ENCODE measurements at places on chromosomes 3 and 15.

DNA sequence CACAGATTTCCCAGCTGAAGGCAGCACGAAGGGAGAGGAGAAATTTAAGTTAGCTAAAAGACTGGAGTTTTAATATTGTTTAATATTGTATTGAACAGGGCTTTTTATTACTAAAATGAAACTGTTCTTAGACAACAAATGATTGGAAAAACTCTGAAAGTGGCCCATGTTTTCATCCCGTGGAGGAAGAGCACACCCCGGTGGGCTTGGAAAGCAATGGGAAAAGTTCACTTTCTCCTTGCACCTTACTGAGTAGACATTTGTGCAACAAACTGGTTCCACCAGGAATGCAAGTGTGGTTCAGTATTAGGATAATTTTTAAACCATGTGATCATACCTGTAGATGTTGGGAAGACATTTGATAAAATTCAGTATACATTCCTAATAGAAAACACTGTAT, 8.2 kb upstream of the ESYT3 start:
- DNase-seq = no peak

GRCh38 chr3:46661776-46662766, 31.4 kb downstream of the ALS2CL start:
- no peak for DNase-seq

- no peak for DNase-seq
These were observed 43.6 kb upstream of the DIPK2A start for GRCh38 chr3:143928056-143928455.

- no peak for DNase-seq
These were observed 406.8 kb upstream of the ZNF385D start for GRCh38 chr3:22157848-22158247.

GRCh38 chr15:85062560-85062959, 80.9 kb downstream of the PDE8A start:
- DNase-seq = no peak

GRCh38 chr15:30824518-30825195, 79.1 kb upstream of the FAN1 start:
- DNase-seq = no peak

GRCh38 chr3:149342413-149343380, 9.3 kb upstream of the TM4SF18 start:
- DNase-seq = no peak

GRCh38 chr3:42600111-42600957, at the start of gene NKTR:
Gene NKTR, plus strand, starts transcription at chr3:42600686. Its CDS starts 321 bp downstream, at chr3:42601007.
- DNase-seq = peak; percentile 95

DNA sequence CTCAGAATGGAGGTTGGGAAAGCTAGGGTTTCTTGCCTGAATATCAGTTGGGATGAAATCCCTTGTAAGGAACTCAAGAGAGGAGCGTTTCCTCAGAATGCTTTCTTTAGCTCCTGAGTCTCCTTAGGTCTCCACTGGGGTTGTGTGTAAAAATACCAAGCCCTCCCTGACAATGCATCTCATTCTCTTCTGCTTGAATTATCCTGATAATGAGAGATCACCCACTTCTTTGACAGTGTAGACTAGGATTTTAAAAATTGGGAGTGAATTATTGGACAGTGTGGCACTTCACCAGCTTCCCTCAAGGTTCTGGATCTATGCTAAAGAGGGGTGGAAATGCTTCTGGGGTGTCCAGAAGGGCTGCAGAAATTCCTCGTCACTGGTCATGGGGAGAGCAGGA, 41.8 kb upstream of the POLG start:
- DNase-seq = no peak

DNA sequence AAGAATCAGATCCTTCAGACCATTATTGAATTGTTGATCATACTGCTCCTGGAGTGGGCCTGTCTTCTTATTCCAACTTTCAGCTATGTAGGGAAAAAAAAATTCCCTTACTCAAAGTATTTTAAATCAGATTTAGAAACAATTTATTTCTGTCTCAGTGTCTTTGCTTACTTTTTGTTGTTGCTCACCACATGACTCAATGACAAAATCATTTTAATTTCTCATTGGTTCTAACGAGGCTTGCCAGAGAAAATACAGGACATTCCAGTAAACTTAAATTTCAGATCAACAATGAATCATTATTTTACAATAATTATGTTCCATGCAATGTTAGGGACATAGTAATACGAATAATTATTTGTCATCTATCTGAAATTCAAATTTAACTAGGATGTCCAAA, 748.5 kb upstream of the CBLB start:
- DNase-seq = no peak

DNA sequence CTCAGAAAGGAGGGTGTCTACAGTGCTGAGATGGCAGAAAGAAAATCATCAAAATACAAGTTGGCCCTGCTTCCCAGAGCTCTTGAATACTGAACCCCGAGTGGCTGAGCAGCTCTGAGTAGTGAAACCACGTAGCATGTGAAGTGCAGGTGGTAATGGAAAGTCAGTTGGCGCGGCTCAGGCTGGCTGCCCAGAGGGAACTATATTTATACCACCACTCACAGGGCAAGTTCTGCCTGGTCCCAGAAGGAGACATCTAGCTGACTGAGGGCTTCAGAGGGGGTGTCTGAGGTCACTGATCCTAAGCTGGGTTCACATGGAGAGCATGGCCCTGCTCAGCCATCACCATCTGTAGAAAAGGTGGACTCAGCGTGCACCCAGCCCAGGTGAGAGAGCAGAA, 129.6 kb upstream of the AGBL1 start:
- no peak for DNase-seq

GRCh38 chr3:134622806-134623365, 27.9 kb downstream of the KY start:
- no peak for DNase-seq

- DNase-seq = no peak
These were observed 67.0 kb downstream of the TNIK start for GRCh38 chr3:171393032-171393744.

DNA sequence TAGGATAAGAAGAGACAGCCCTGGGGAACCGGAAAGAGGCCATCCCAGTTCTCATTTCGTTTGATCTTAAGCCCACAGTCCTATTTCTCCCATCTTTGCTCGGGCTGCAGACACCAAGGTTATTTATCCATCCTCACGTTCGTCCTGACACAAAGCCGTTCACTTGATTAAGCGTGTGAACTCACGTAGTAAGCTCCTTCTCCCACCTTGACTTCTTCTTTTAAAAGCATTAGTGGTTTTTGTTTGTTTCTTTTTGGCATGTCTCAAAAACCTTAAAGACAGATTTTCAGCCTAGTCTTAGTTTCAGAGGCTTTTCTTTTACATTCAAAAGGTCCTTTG, 70.9 kb downstream of the TGFBR2 start:
- DNase-seq = no peak

- no peak for DNase-seq
These were observed 19.4 kb downstream of the RBP1 start for GRCh38 chr3:139519998-139520737.

DNA sequence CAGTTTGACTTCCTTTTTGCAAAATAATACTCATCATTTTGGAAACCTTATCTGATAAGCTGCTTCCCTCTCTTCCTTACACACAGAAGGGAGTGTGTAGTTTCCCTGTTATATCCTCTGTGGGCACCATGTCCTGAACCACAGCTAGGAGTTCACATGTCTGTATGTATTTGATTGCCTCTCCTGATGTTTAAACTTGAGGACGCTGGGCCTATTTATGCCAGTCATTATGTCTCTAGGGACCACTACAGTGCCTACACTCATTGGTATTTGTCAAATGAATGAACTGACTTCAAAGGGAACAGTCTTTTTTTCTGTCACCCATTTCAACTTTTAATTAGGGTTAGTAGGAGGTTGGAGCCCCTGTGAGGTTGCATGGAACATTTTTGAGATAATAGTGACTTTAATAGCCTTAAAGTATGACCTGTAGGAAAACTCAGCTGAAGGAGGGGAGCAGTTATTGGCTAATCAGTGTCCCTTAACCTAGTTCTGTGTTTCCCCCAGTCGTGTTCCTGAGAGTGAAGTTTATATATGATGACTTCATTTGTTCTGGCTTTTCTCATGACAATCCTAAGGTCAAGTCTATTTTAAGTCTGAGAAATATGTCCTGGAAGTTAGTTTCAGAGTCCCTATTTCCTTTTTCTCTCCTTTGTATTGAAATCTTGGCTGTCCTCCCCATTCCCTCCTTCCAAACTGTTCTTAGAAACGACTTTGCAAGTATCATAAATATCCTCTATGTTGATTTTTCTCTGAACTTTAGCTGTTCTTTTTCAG, 28.9 kb downstream of the PDE8A start:
- no peak for DNase-seq

DNA sequence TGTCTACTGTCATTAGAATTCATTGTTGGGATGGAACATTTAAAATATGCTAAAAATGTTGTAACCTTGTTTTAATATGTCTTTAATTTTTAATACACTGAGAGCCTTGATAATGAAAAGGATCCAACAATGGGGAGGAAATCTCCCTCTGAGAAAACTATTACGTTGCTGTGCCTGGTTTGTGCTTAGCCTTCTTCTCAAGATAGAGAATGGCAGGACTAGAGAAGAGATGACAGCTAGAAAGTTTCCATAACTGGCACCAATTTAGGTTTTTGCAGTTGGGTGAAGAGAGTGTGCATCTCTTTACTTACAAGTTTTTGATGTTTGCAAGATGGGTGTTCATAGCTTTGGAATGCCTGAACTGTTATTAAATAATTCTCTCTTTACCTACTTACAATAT, 42.6 kb upstream of the NANOGP8 start:
- no peak for DNase-seq

- no peak for DNase-seq
These were observed 229.7 kb downstream of the SHOX2 start for GRCh38 chr3:157876556-157876955.

- no peak for DNase-seq
These were observed 14.6 kb downstream of the RNF123 start for GRCh38 chr3:49703956-49704355.

GRCh38 chr15:90240856-90241255, 6.8 kb downstream of the GDPGP1 start:
- DNase-seq = no peak

DNA sequence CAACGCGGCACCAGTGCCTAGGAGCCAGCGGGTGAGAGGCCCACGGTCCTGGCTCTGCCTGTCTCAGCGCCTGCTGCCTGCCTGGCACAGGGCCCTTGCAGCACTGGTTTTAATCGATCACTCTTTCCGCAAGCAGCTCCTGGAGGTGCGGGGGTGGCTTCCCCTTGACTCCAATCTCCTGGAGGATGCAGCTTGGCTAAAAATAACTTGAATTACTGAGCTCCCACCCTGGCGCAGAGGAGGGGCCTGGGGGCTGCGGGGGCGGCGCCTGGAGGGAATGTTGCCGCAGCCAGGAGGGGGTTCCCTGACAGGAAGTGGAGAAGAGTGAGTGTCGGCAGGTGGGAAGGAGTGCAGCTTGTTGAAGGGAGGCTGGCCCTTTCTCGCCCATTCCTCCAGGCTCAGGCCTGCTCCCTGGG, 9.9 kb upstream of the RPL29 start:
- DNase-seq = no peak

DNA sequence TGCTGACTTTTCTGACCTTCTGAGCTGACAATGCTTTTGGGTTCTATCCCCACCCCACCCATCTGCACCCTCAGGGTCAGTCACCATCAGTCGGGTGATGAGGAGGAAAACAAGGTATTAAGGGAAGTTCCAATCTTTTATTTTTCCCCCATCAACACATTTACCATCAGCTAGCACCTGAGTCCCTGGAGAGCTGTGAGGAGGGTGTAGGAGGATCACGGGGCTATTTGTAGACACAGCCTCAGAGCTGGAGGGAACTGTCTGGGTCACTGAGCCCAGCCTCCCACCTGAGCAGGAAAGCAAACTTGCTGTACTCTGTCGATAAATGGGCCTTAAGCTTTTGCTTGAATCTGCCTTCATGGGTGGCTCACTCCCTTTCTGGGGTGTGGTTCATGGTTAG, 24.8 kb upstream of the ZFAND6 start:
- DNase-seq = no peak

- no peak for DNase-seq
These were observed 192.9 kb downstream of the OXSM start for GRCh38 chr3:25982756-25983155.

GRCh38 chr3:69999140-70000027, at the start of gene SAMMSON:
Gene SAMMSON, plus strand, starts transcription at chr3:69999733.
- DNase-seq = no peak

DNA sequence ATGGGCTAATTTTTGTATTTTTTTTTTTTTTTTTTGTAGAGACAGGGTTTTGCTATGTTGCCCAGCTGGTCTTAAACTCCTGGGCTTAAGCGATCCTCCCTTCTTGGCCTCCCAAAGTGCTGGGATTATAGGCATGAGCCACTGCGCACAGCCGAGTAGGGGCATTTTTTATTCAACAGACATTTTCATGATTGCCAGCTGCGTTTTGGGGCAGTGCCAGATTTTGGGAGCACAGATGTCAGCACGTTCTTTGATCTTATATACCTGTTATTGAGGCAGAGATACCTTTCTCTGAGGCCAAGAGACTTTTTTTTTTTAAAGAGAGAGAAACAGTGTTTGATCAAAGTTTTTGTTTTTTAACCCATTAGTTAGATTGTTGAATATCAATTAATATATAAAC, 16.8 kb downstream of the NEO1 start:
- DNase-seq = no peak

DNA sequence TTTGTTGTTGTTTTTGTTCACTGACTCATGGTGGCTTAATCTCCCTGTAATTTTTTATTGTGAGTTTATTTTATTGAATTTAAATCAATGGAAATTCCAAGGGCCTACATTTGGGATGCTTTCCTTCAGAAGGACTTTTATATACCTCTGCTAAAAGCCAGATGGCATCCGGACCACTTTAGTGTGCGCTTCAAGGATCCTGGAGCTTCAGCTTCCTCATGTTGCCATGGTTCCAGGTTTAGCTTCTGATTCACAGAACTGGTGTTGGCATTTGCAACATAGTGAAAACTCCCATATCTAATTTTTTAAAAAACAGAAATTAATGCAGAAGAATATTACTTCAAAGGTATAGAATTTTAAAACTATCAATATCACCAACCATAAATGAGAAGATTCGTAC, 8.5 kb upstream of the HACD2 start:
- no peak for DNase-seq

- DNase-seq = no peak
These were observed 1.5 kb downstream of the CHSY1 start for GRCh38 chr15:101250341-101250831.

DNA sequence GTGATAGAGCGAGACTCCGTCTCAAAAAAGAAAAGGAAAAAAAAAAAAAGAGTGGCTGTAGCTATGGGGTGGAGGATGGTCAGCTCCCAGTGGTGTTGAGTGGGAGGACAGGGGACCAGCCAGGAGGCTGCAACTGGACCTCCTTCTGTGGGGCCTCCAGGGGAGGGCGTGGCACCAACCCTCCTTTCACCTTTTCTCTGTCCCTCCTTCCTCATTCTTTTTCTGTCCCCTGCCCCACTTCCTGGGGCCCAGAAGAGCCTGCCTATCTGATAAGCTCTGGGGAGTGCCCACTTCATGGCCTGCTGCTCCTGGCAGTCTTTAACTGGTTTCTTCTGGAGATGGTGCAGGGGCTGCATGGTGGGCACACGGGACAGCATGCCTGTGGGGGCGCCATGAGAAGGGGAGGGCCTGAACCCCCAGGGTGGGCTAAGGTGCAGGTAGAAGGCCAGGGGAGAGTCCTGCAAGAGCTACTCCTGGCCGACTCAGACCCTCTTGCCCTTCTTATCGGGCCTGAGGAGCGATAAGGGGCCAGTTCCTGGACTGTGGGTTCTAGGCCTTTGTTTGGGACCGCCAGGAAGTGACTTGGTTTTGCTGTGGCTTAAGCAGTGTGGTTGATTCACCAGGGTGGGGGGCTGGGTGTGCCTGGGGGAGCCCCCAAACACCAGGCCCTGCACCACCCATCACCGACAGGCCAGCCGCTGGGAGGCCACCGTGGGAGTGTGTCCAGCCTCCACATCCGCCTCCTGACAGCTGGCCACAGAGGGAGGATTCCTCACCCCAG, 49.4 kb upstream of the FLNB start:
- no peak for DNase-seq
